SW480 (cell line): ENCODE measurements at places on chromosomes 13 and 19.

DNA sequence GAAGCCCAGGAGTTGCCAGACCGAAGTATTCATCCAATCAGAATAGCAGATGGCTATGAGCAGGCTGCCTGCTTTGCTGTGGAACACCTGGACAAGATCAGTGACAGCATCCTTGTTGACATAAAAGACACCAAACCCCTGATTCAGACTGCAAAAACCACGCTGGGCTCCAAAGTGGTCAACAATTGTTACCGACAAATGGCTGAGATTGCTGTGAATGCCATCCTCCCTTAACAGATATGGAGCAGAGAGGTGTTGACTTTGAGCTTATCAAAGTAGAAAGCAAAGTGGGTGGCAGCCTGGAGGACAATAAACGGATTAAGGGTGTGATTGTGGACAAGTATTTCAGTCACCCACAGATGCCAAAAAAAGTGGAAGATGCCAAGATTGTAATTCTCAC, 250.3 kb upstream of the OBI1 start:
- no peak for DNase-seq

DNA sequence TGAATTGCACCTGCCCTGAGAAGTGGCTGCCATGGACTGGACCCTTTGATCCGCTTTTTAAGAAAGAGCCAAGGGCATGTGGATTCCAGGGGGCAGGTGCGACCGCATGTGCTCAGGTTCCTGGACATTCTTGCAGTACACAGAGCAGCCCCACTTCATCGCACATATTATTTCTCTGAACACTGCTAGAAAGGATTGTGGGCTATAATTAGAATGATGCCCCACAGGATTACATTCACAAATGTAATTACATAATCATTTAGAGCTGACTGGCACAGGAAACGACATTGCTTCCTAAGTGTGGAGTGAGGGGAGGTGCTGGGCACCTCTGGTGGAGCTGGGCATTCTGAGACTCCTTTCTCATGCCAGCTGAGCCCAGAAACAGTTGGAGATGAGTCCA, 37.5 kb upstream of the VSTM2B start:
- no peak for DNase-seq

DNA sequence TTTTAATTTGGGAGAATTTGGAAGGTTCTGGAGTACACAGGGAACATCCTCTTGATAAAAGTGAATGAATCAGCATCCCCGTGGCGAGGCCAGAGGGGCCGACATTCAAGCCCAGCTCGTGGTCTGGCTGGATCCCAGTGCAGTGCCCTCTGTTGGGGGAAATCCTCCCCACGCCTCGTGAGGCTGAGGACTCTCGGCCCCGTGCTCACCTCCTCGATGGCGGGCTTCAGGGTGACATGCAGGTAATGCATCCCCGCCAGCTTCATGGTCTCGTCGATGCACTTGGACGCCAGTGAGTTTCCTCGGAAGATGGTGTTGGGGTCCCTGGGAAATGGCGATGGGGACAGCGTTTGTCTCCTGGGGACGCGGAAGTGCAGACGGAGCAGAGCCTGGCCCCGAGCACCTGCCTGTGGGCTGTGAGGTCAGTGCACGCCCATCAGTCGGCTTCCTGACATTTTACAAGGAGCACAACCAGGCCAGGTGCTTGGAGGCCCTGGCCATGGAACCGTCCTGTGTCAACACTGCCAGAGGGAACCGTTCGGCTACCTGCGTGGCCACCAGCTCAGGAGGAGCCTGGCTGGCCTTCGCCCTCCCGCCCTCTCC, 43.3 kb upstream of the C13orf46 start:
- DNase-seq, result no peak

- peak; percentile 78 for DNase-seq
Measured at GRCh38 chr13:40777166-40777808, 6.3 kb upstream of the MRPS31 start.

GRCh38 chr19:49624967-49625910, 14.7 kb downstream of the RRAS start:
- no peak for DNase-seq

DNA sequence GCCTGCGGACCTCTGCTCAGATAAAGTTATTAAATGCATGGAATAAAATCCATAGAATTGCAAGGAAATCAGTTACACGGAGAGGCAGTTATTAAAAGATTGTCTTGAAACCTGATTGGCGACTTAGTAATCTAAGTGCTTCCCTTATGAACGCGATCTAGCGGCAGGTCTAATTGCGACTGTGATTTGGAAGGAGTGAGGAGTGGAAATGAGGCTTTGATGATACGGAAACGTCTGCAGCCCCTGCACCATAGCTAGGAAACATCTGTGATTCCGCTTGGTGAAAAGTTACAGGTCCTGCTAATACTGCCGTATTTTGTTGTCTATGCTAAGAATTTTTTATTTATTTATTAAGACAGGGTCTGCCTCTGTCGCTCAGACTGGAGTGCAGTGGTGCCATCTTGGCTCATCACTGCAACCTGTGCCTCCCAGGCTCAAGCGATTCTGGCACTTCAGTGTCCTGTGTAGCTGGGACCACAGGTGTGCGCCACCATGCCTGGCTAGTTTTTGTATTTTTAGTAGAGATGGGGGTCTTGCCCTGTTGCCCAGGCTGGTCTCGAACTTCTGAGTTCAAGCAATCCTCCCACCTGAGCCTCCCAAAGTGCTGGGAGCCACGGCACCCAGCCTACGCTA, 887 bp downstream of the NDUFS7 start:
- no peak for DNase-seq

GRCh38 chr13:104314321-104314720, 1248.1 kb upstream of the SLC10A2 start:
- no peak for DNase-seq

DNA sequence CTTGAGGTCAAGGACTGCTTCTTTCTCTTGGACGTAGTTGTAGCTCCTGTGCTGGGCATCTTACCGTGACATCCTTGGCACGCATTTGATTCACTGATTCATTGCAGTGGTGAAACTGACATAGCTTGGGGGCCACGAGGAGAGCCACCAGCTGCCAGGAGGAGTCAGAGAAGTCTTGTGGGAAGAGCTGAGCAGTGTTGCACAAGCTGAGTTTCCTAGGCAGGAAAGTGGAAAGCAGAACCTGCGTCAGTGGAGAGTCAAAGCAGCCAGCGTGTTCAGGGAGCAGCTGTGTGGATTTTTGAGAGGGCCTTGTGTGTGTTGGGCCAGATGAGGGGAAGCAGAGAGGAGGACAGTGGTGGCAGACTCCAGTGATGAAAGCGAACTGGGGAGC, 5.3 kb upstream of the GPR183 start:
- no peak for DNase-seq

DNA sequence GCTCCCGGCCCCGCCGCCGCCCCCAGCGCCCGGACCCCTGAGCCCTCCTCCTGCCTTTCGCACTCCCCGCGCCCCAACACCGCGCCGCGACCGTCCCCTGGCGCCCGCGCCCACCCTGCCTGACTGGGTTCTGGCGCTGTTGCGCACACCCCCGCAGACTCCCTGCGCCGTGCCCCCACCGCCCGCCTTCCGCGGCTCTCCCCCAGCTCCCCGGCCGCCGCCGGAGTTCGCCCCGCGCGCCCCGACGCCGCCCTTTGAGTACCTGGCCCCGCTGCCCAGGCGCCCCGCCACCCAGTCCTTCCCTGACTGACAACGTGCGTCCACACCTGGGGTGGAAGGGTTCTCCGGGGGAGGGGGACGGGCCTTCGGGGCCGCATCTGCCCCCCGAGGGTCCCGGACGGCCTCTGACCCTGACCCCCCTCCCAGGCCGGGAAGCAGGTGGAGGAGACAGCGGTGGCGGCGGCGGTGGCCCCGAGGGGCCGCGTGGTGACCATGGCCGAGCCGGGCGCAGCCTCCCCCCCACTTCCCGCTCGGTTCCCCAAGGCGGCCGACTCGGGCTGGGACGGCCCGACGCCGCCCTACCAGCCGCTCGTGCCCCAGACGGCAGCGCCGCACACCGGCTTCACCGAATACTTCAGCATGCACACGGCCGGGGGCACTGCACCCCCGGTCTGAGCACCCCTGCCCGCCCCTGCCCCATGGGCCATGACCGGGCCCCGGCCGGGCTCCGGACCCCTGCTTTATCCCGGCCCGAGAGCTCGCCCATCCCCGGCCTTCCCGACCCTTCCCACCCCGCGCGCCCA, 1.4 kb upstream of the MEGF8 start:
- DNase-seq, result no peak

GRCh38 chr13:39942552-39943273, 287.3 kb downstream of the COG6 start:
- DNase-seq, result peak; percentile 83

GRCh38 chr13:103164251-103164650, 98.0 kb upstream of the SLC10A2 start:
- no peak for DNase-seq

- DNase-seq, result no peak
Measured at GRCh38 chr13:40316301-40316700, 350.1 kb downstream of the FOXO1 start.

DNA sequence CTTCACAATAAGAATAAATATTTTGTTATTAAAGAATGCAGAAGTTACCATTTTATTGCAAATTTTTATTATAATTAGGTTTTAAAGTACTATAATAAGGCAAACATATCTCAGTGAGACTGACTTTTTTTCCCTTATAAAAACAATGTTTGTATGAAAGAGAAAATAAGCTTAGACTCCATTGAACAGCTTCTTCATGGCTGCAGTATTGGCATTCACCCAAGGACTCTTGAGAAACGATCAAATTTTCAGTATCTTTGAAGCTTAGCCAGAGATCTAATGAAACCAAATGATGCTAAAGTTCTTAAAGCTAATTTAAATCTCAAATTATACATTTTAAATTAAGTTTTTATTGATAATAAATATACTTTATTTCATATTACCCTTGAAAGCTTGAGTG, 128.3 kb downstream of the GGACT start:
- no peak for DNase-seq

- DNase-seq, result no peak
Measured at GRCh38 chr13:99800011-99800410, 171.6 kb downstream of the ZIC5 start.

DNA sequence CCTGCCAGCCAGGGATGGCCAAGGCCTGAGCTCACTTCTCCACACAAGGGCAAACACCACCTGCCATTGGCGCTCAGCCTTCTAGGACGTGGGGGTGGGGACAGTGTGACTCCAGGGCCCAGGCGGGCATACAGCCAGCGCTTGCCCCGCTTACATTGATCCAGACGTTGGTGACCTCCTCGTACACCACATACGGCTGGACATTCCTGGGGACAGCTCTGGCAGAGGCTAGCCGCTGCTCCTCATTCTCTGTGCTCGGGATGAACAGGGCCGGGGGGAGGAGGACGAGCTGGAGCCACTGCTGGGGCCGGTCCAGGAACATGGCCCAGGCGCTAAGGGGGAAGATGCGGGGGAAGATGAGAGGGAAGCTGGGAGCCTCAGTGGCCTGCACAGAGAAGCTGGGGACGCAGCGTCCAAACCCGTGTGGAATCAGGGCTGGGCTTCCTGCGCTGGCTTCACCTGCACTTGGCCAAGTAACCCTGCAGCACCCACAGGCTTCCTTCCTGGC, 25.1 kb upstream of the MYDGF start:
- no peak for DNase-seq

DNA sequence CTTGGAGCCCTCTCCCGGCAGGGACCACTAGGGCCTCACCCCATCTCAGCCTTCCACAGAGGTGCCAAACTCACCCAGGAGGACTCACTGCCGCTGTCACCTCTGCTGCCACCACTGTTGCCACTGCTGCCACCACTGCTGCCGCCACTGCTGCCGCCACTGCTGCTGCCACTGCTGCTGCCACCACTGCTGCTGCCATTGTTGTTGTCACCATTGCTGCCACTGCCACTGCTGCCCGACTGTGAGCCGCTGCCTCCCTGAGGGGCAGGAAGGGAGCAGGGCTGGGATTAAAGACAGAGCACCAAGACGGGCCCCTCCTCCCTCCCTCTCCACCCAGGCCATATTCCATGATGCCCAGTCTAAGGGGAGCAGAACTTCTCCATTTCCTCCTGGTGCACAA, 2.1 kb downstream of the DMKN start:
- DNase-seq, result no peak

DNA sequence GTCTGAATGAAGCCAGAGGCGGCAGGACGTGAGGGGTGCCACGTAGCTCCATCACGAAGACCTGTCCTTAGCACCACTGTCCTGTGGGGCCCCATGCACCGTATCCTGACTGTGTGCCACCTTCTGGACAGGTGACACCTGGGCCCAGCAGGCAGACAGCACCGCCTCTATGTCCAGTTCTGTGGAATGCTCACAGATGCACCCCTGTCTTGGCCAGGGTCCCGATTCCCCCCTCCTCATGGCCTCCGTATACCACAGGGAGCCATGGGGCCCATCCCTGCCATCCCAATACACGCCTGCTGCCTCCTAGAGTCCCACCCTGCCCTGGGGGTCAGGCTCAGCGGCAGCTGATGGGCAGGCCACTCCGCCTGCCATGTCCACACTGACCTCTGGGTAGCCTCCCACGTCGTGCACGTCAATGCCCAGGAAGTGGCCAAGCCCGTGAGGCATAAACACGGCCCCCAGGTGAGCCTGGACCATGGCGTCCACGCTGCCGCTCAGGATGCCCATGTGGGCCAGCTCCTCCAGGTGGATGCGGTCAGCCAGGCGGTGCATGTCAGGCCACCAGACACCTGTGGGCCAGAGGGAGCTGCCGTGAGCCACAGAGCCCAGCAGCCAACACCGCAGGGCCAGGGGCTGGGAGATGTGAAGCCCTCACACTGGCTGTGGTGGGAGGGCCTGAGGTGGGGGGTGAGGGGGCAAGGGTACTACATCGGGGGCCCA, 17.6 kb downstream of the CEBPG start:
- no peak for DNase-seq

DNA sequence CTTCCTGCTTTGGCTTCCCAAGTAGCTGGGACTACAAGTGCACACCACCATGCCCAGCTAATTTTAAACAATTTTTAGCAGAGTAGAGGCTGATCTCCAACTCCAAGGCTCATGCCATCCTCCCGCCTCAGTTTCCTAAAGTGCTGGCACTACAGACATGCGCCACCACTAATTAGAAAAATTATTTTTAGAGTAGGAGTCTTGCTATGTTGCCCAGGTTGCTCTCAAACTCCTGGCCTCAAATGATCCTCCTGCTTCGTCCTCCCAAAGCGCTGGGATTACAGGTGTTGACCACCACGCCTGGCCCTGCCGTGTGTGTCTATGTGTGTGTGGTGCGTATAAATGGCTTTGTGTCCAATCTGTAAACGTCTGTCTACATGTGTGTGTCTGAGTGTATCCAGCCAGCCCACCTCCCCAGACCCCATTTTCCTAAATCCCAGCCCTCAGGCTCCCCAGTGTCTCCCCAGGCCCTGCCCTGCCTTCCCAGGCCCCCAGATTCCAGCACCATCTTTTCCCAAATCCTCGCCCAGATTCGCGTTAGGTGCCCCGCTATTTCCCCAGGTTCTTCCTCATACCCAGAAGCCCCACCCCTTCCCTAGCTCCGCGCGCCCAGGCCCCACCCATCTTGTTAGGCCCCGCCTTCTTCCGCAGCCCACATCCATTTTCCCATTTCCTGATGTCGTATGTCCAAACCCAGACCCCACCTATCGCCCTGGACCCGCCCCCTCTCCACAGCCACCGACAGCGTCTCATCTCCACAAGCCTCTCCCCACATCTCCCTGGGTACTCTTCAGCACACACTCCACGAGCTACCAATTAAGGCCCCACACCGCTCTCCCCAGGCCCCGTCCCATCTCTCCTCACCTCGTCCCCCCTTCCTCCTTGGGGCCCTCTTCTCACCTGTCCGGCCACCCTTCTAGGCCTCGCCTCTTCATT, 24.9 kb downstream of the SLC8A2 start:
- DNase-seq, result peak; percentile 84
